ENCODE measurements at places on chromosomes 13 and 19.

DNA sequence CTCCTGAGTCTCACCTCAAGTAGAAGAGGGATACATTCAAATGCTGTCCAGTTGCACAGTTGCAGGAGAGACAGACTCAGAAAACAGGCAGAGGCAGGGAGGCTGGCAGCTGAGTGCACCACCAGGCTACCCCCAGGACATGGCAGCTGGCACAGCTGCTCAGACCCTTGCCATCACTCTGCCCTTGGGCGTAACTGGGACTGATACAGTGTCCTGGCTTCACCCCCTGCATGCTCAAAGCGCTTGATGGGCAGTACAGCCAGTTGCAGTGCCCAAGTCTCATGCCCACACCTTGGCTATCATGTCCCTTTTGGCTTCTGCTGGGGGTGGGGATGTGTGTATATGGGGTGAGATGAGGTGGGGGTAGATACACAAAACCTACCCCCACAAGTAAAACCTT, 5.5 kb upstream of the PEPD start:
- DNase-seq = no peak

DNA sequence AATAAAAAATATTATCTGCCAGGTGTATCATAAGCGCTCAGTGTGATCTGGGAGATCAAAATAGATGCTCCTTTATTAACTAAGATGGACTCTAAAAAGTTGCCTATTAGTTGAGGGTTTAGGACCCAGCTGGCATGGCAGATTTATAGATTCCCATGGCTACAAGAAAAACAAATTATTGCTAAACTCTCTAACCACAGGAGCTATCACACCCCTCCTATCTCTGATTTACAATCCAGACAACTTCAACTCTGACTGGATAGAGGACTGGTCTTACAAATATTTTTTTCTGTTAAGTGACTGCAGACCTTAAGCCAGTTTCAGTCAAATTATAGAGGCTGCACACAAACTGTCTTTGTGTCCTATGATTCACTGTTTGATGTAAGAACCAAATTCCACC, 45.4 kb upstream of the MYCBP2 start:
- no peak for DNase-seq

- no peak for DNase-seq
Measured at GRCh38 chr19:16224293-16225045, 26.8 kb downstream of the AP1M1 start.

DNA sequence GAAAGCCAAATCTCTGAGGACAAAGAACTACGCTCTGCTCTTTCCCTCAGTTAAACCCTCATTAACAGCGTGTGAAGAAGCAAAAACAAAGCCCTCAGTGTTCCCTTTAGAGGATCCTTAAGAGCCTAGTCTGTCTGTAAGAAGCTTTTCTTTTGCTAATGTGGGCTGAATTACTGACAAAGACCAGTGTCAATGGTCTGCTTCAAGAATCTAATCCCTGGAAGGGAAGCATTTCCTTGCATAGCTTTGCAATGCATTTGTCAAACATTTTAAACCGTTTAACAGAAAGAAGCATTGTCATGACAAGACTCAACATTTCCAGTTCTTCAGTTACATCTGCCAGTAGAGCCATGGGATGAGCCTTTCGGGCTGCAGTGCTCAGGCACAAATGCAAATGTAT, 64.9 kb downstream of the EDNRB start:
- DNase-seq = no peak

DNA sequence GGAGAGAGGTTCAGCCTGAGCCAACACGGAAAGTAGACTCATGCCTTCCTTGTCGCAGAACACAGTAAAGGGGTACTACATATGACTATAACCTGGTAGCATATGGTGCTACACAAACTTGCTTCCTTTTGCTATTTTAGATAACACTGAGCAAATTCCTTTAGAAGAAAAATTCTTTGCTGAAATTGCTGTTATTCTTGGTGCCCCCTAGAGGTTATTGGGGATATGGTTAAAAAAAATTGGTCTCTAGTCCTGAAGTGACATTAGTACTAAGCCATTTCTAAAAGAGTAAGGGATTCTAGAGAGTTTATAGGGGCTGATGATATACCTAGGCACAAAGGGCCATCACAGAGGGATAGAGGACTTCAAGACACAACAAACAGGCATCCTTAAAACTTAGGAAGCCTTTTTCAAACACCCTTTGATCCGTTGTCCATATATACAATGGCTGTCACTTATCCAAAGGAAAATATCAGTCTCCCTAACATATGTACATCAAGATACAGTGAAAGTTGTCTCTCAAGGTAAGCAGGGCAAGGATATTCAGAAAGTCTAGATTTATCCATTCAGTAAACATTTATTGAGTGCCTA, 13.9 kb upstream of the HS6ST3 start:
- peak; percentile 24 for DNase-seq

DNA sequence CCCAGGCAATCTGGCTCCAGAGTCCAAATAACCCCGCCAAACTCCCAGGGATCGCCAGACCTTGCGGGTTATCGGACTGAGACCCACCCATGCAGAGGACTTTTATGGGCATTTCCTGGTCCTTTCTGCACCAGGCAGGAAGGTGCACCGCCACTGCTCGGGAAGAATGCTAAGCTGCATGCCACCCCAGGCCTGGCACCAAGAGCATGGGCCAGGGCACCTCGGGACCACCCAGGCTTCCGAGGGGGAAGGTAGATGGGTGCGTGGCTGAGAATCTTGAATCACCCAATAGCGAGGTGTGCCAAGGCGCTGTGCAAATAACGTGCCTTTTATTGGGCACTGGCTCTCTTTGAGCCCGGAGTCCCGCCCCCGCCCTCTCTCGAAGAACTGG, 422 bp upstream of the ZNF575 start:
- no peak for DNase-seq

- peak; percentile 16 for DNase-seq
Measured at GRCh38 chr19:10209315-10209714, 14.6 kb upstream of the DNMT1 start.

DNA sequence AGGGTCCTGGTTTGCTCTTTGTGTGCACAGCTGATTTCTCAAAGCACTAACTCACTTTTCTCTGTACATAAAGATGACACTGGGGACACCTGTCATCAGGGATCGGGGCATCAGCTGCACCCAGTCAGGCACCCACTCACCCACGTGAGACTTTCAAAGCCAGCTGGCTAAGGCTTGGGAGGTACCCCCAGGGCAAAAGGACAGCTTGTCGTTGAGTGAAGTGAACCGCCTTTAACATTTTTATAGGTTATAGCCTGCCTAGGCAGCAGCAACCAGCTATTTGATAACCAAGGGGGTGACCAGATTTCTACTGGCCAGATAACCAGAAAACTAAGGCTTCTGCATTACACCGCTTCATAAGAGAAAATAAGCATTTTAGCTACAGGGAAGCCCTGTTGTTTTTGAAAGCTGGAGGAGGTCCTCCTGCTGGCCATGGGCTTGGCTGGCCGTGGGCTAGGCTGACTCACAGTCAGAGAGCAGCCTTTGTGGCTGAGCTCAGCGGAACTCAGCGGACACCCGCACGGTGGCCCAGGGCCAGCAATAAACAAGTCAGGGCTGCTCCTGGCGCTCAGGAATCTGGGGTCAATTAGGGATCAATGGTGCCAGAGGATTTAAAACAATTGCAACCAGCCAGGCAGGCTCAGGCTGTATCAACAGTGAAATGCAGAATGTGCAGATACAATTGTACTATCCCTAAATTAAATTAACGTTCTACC, 57.1 kb downstream of the ALOX5AP start:
- peak; percentile 92 for DNase-seq

DNA sequence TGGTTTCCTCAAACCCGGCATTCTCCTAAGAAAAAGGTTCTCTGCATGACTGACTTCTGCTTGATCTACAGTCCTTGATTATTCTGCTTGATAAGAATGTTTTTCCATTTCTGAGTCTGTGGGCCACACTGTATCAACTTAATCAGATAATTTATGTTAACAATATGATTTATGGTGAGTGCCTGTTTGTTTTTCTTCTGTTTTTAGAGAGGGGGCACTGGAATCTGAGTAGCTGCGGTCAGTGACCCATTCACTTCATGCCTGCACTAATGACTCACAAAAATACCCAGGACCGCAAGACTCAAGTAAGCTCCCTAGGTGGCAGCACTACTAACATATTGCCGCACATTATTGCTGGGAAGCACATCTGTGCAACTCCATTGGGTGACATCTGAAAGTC, 542.3 kb upstream of the ATXN8OS start:
- no peak for DNase-seq

Measured in AG08396 (cell line).